ENCODE measurements at places on chromosomes 4 and X.

DNA sequence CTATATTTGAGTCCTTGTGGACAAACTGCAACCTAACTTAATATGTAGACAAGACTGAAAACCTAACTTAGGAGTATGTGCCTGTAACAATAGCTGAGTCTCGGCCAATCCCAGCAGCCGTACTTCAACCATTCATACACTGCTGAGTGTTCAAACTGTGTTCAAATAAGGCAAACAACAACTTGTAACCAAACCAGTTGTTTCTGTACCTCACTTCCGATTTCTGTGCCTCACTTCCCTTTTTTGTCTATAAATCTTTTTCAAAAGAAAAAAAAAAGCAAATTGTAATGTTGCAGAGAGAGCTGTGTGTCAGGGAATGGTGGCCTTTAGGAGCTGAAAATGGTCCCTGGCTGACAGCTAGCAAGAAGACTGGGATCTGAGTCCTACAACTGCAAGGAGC lies 46.0 kb downstream of the GEMIN8 start:
- DNase-seq = no peak

- no peak for DNase-seq
These were observed 297.6 kb downstream of the INPP4B start for GRCh38 chr4:142548491-142548890.

GRCh38 chr4:152258391-152258790 lies 277.5 kb downstream of the FBXW7 start:
- no peak for DNase-seq

- DNase-seq = no peak
These were observed 63.3 kb downstream of the GPAT3 start for GRCh38 chr4:83599183-83599582.

GRCh38 chr4:89099471-89099870 lies 11.9 kb upstream of the TIGD2 start:
- no peak for DNase-seq

DNA sequence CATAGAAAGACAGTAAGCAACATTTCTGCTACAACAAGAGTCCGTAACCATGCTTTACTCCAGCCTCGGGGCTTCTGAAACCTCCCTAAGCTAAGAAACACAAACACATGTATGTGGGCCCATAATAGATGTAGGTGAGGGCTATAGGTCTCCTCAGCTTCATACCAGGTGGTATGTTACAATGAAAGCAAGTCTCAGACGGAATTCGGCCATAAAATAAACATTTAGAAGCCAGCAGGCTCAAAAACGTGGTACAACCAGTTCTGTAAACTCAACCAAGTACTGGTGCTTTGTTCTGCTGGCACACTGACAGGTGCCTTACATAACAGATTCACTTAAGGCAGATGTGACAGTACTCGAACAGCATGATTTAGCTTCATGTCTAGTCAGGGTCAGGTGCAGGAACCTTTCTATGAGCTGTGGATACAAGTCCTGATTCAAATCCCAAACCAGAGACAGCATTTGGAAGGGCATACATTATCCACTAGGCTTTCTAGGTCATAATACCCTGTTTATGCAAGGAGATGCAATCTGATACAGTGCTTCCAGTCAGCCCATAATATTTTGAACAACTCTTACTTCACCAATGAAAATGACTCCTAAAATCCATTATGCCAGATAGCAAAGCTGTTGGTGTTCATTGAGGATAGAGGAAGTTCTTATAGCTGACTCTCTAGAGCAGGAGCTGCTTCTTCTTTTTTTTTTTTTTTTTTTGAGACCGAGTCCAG lies 113.8 kb upstream of the ENPP6 start:
- DNase-seq = no peak

DNA sequence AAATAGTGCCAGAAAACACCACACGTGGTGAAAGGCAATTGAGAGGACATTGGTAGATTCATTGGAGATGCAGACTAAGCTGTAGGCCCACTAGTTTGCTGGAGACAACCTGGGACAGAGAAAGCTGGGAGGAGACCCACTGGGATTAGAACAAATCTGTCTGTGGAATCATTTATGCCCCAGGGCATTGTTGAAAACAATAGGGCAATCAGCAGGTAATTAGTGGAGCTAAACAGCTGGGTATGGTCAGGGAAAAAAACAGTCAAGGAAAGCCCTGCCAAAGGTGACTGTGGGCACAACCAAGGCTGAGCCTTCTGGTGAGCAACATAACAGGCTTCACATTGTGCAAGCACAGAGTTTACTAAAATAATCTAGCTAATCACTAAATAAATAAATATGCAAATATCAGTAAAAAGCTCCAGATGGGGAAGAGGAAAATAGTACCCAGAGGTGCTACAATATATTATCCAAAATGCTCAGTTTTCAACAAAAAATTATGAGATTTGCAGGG lies 9.0 kb downstream of the TCEAL3 start:
- DNase-seq = no peak

- no peak for DNase-seq
These were observed 1716.3 kb downstream of the C4orf33 start for GRCh38 chr4:130812117-130812765.

DNA sequence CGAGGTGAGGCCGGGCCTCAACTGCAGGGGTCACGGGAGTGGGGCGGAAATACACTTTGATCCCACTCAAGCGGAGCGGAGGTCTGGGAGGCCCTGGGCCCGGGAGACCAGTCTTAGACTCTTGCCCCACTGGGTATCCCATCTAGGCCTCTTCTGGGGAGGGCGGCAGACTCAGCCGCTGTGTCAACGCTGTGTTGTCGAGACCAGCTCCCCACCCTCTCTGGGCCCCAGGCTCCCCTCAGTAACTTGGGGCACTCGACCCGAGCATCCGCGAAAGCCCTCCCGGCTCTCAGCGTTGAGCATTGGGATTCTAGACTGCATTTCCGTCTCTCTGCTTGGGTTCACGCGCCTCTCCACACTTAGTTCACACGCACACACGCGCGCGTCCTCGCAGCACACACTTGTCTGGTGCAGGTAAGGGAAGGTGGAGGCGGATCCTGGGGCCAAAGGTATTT lies 1.7 kb downstream of the NKX3-2 start:
- no peak for DNase-seq

- no peak for DNase-seq
These were observed 48.8 kb upstream of the GALNT7 start for GRCh38 chr4:173119818-173120217.

DNA sequence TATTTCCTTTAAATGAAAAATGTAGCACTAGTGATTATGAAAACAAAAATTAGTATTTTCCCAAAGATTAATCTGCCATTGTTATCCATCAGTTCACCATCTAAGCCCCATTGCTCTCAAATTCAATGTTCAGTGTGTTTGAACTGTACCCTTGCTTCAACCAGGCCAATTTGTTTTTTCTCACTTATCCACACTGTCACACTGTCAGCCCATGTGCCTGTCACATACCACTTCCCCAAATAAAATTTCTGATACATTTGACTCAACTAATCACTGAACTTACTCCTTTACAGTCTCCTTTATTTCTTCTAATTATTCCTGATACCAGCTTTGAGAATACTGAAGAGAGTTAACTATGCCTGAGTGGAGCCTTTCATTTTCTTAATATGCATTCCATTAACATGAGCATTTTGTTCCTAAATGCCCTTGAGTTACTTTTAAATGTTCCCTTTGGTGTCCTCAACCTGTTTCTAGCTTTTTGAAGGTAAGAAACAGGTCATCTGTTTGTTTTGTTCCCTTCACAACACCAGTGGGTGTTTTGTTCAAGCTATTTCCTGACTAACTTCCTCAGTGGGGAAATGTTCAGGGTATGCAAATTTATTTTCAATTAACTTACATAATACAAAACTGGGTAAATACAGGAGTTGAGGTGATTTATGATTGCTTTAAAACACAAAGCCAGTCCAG lies 117.1 kb downstream of the RPA4 start:
- no peak for DNase-seq

- no peak for DNase-seq
These were observed 510.9 kb downstream of the ANKRD50 start for GRCh38 chr4:124201636-124202035.

- DNase-seq = no peak
These were observed 25.4 kb downstream of the F11 start for GRCh38 chr4:186291256-186291890.

- no peak for DNase-seq
These were observed 56.6 kb downstream of the PDLIM5 start for GRCh38 chr4:94508296-94508695.

GRCh38 chrX:1327651-1328304 lies 8.8 kb upstream of the IL3RA start:
- DNase-seq = no peak

GRCh38 chr4:121510341-121510874 lies 129.6 kb upstream of the QRFPR start:
- no peak for DNase-seq

GRCh38 chr4:22356987-22357596 lies 158.8 kb downstream of the ADGRA3 start:
- DNase-seq = no peak

GRCh38 chr4:8047837-8048678 lies 108.4 kb upstream of the AFAP1 start:
- no peak for DNase-seq

DNA sequence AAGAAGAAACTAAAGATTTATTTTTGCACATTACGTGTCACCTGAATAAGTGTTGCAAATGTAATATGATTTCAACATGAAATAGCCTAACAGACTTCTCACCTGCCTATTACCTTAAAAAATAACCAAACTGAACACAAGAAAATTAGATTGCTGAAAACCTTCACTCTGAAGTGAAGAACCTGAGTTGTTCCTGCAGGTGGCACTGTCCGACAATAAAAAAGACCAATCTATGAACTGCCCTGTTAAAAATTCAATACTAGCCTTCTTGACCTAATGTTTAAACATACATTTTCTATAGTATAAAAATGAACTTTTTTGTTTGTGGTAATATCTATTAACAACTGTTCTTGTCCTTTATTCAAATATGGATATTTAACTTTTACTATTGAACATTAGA lies 69.2 kb upstream of the PNPLA4 start:
- no peak for DNase-seq

DNA sequence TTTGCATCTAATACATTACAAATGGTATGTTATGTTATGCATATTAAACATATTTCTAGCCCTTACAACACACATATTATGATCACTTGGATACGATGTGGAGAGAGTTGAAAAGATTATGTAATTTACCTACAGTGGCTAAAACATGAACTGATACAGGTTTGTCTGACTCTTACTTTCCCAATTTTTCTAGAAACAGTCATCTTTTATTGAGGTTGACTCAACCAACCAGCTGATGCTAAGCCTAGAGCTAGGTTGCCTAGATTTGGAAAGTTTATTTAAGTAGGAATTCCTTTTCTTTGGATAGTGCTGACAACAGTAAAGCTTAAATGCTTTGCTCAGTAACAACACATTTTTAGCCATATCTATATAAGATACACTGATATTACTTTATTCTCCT lies 1215.1 kb downstream of the ADGRL3 start:
- no peak for DNase-seq

GRCh38 chr4:140163029-140163810 lies 9.2 kb upstream of the MAML3 start:
- no peak for DNase-seq

- DNase-seq = no peak
These were observed 17.2 kb downstream of the HMGB2 start for GRCh38 chr4:173317004-173317403.
